HFFc6 (cell line): ENCODE measurements at places on chromosomes 13 and 19. TPM values are rescaled to one million over a fixed set of nuclear protein-coding genes. Genes with fewer than 3 reads are reported as not detected.

- no peak for DNase-seq
These were observed 396.9 kb upstream of the SLITRK5 start for GRCh38 chr13:87274209-87274819.

GRCh38 chr13:98910501-98910951, 67.3 kb downstream of the DOCK9 start:
- DNase-seq: peak; percentile 81

GRCh38 chr19:47376589-47377144, 27.6 kb downstream of the DHX34 start:
- DNase-seq: no peak

DNA sequence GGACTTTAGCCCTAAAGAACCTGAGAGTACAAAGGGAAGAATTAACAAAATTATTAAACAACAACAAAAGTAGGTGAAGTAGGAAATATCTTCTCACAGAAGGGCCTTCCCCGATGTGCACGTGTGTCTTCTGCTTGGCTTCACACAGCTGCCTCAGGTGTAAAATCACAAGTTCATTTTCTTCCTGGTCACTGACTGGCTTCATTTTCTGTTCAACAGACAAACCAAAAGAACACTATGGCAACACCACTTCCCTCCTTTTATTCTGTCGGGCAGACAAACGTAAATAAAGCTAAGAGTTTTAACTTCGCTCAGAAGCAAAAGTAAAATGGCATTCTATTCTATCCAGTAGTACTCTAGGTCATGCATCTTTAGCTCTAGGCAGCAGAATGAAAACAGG, 140.9 kb downstream of the TBC1D4 start:
- DNase-seq: no peak

GRCh38 chr19:55178781-55179599, 1.1 kb downstream of the SYT5 start:
- DNase-seq: peak; percentile 86

- DNase-seq: no peak
These were observed 127.5 kb upstream of the OBI1 start for GRCh38 chr13:78786459-78786858.

GRCh38 chr13:24226762-24227161, 66.2 kb downstream of the SPATA13 start:
- no peak for DNase-seq

GRCh38 chr19:12884627-12884925, 2.4 kb downstream of the KLF1 start:
- no peak for DNase-seq

- no peak for DNase-seq
These were observed 14.8 kb downstream of the FPR3 start for GRCh38 chr19:51809787-51810186.

DNA sequence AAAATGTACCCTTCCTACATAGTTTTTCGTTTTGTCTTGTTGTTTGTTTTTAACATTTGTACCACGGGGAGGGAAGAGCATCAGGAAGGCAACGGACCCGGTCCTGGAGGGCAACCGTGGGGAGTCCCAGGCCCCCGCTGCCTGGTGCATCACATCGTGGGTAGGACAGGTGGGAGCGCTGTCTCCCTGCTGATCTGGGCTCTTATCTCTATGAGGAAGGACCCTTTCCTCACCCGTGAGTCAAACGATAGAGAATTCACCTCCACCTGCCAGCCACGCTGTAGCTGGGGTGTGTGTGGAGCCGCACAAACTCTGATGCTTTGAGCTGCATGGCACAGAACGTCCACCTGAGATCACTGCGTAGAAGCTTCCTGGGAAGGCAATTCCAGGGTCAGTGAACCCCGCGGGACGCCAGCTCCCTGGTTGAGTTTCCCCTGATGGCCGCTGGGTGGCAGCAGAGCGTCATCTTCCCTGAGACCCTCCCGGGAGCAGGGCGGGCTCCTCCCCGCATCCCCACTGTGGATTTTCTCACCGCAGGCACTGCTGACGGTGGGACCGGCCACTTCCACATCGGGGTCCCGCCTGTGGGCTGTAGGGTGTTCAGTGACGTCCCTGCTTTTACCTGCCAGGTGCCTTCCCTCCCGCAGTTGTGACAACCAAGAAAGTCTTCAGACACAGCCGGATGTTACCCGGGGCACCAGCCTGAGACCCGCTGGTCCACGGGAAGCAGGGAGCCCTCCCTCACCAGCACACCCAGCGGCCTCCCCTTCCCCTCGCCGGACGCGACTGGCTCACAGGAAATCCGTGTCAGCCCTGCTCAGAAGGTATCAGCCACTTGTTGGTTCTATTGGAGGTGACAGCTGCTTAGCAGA, 54.7 kb downstream of the ZNF787 start:
- no peak for DNase-seq

GRCh38 chr19:1070931-1071791, 4.2 kb downstream of the ARHGAP45 start:
- DNase-seq: no peak

DNA sequence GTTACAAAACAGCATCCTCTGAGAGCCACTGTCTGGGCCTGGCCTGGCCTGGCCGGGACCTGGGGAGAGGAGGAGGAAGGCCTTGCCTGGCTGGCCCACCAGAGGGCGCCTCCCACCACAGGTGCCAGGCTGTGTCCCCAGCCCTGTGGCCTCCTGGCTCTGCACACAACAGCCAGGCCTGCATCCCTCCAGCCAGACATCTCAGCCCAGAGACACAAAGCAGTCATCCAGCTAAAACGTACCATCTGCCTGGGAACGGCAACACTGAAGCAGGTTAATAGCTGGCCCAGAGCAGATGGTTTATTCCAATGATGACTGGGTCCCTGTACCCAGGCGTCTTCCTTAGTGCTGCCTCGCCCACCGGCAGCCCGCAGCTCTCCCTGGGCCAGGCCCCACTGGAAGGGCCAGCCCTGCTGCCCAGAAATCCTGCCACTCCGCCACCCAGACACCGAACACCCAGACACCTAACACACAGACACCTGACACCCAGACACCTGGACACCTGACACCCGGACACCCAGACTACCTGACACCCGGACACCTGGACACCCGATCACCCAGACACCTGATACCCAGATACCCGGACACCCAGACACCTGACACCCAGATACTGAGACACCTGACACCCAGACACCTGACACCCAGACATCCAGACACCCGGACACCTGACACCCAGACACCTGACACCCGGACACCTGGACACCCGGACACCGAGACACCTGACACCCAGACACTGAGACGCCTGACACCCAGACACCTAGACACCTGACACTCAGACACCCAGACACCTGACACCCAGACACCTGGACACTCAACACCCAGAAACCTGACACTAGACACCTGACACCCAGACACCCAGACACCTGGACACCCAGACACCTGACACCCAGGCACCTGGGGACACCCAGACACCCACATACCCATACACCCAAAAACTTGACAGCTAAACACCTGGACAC, 20.1 kb downstream of the C19orf12 start:
- peak; percentile 56 for DNase-seq

DNA sequence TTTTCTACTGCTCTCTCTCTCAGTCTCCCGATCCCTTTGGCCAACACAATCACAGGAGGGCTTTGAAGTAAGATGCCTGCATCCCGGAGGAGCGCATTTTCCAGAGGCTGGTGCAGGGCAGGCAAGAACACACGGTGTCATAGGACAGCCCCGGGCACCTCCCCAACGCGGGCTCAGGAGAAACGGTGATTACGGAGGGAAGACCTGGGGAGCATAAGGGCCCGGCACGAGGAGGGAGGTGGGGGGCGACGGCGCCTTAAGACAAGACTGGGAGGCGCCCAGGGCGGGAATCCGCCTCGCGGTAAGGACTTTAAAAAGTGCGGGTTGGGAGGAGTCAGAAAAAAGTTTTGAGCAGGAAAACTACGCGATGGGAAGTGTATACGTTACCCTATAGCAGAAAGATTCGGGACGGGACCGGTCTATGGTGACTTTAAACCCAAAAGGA, 18.7 kb upstream of the ZNF888 start:
- DNase-seq: peak; percentile 10

GRCh38 chr19:38515896-38516295, 82.4 kb downstream of the RYR1 start:
- DNase-seq: no peak

DNA sequence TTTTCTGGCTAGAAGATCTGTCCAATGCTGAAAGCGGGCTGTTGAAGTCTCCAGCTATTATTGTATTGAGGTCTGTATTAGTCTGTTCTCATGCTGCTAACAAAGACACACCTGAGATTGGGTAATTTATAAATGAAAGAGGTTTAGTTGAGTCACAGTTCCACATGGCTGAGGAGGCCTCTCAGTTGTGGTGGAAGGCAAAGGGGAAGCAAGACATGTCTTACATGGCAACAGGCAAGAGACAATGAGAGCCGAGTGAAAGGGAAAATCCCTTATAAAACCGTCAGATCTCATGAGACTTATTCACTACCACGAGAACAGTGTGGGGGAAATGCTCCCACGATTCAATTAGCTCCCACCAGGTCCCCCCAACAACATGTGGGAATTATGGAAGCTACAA, 980.4 kb downstream of the SLITRK5 start:
- DNase-seq: no peak

DNA sequence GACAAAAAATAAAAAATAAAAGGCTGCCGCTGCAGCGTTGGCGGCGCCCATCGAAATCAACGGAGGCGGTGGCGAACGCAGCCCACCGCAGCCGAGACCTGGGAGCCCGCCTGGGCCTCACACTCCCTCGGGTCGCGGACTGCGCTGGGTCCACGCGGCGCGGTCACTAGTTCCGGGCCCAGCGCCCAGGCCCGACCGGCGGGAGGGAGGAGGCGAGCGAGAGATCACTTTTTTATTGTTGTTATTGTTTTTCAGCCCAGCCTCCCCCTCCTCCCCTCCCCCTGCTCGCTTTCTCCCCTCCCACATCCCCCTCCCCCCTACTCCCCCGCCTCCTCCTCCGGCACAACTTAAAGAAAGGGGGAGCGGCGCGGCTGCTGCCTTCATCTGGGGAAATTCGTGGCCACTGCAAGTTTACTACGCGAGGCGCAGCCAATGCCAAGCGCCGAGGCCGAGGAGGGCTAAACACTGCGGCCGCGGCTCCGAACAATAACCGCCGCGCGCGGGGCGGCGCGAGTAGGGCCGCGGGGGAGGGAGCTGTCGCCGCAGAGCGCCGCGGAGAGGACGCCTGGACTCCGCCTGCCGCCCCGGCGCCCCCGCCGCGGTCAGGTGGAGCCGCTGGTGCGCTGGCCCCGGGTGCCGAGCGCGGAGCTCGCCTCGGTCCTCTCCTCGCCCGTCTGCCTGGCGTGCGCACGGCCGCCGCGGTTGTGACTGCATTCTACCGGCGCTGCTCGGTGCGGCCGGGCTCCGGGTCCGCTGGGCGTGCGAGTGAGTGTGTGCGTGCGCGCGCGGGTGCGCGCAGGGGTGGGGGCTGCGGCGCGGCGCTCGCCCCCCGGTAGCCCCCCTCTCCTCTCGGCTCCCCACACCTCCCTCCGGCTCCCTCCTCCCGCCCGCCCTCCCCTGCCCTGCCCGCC, 505 bp upstream of the ZIC2 start:
- DNase-seq: peak; percentile 11

GRCh38 chr13:101474419-101474957, 22.0 kb downstream of the ITGBL1 start:
- DNase-seq: peak; percentile 78

- no peak for DNase-seq
These were observed 4.6 kb downstream of the GNA11 start for GRCh38 chr19:3098515-3099346.

DNA sequence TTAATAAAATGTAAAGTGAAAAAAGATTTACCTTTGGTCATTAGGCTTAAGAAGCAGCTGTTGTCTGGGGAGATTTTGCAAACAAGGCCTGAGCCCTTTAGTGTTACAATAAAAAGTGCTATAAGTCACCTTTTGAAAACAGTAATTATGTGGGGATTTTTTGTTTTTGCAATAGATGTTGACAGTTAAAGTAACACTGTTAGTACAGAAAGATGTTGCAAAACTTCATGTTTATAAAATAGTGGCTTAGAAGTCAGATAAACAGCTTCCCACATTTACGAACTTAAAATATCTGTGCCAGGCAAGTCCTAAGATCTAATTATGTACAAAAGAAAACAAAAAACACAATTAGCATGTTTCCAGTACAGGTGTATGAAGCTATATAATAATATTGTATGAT, 138.0 kb upstream of the IRS2 start:
- no peak for DNase-seq

GRCh38 chr13:28173793-28174192, 35.4 kb downstream of the PAN3 start:
- no peak for DNase-seq

GRCh38 chr19:48480558-48481500, 11.7 kb downstream of the CYTH2 start:
- peak; percentile 26 for DNase-seq

GRCh38 chr19:40519352-40520322, 52.8 kb downstream of the SPTBN4 start:
- DNase-seq: no peak

DNA sequence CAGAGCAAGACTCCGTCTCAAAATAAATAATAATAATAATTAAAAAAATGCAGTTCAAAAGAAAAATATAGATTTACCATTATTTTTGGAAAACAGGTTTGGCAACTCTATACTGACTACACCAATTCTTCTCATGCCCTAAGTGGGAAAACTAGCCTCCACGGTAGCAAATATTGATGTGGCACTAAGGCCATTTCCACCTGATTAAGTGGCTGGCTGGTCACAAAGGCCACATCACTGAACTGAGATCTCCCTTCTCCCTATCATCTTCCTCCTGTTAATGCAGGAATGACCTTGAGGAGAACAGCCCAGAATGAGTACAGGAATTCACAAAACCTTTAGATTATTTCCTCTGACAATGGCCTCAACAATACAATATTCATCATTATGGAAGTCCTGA, 18.6 kb downstream of the ZNF814 start:
- DNase-seq: no peak

DNA sequence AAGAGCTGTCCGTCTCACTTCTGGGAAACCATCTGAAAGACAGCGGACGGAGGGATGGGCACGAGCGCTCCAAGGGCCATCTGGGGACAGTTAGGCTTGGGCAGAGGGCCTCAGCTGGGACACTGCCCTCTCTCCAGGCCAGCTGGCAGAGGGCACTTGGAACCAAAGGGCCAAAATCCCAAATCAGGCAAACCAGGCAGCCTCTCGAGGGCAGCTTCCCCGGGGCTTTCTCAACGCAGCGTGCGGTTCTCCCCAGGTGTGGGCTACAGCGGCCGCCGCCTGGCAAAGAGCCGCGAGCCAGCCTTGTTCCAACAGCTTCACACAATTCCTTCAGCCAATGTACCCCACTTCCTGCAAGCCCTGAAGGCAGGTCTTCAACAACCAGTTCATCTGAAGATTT, 5.0 kb downstream of the MLLT1 start:
- DNase-seq: no peak

Gene TNFSF13B
- 0.17 and 0.18 TPM in 2 replicates for total RNA-seq

Gene CPB2
- total RNA-seq: not detected in 3 replicates

Gene KCNJ14
- 0.48 to 0.73 TPM (median 0.68 TPM) in 3 replicates for total RNA-seq

Gene KLK14
- not detected in 3 replicates for total RNA-seq

Gene MCOLN1
- 19.6 to 35.5 TPM (median 25.4 TPM) in 3 replicates for total RNA-seq

Gene ENOX1
- total RNA-seq: 0.50 to 3.2 TPM (median 2.6 TPM) in 3 replicates

Gene LILRA6
- not detected in 3 replicates for total RNA-seq

Gene SLC25A15
- 11.1 to 13.7 TPM (median 12.8 TPM) in 3 replicates for total RNA-seq

Gene IGSF23
- total RNA-seq: not detected in 3 replicates
